ENCODE measurements at places on chromosomes 6 and 20.

GRCh38 chr6:163296835-163297519 lies 117.5 kb upstream of the QKI start:
- DNase-seq: no peak

GRCh38 chr6:108027594-108027993 lies 46.9 kb downstream of the OSTM1 start:
- no peak for DNase-seq

- no peak for DNase-seq
Measured at GRCh38 chr20:63500902-63501817, 2.3 kb upstream of the EEF1A2 start.

DNA sequence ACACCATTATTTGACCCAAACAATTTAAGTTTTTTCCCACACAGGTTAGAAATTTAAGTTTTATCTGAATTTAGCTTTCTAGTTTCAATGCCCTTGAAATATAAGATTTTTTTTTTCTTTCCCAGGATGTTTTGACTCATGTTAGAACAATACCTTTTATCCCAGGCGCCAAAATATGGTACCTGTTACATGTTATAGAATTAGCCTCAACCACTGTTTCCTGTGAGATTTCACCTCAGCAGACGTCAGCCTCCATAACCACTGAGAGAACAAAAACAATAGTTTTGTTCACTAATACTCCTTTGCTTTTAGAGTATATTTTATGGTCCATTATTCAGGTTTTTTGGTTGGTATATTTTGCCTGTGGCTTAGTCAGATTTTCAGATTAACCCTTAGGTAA lies 302.9 kb downstream of the CDKAL1 start:
- no peak for DNase-seq

- no peak for DNase-seq
Measured at GRCh38 chr20:44897133-44897532, 11.6 kb downstream of the YWHAB start.

DNA sequence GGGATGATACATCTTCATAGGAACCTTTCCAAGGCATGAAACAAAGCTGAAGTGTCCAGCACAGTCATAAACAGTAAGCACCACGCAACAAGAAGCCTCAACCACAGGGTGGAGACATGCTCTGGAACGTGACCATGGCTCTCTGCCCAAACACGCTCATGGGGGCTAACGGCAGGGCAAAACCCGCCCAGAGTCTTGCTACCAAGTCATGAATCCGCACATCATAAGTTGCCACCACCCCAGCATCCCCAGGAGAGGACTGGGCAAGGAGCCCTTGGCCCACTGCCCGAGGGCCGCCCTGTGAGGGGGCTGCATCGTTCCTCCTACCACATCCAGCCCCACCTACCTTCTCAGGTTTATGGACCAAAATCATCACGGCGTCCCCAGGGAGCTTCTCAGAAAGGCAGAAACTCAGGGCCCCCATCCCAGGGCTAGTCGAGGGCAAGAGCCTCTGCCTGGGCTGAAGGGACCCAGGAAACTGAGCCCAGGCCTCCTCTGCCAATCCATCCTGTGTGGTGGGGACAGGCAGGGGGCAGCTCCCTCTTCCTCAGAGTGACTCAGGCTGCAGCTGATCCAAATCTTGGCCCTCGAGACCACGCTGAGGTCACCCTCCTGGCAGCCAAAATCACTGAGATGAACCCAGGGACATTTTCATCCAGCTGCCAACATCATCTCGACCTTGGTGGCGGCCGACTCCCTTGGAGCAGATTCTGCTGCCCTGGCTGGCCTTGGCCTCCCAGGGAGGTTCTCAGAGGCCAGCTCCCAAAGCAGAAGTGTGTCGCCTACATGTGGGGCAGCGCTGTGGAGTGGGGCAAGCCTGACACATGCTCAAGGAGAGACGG lies 42.6 kb downstream of the BMP7 start:
- DNase-seq: no peak

DNA sequence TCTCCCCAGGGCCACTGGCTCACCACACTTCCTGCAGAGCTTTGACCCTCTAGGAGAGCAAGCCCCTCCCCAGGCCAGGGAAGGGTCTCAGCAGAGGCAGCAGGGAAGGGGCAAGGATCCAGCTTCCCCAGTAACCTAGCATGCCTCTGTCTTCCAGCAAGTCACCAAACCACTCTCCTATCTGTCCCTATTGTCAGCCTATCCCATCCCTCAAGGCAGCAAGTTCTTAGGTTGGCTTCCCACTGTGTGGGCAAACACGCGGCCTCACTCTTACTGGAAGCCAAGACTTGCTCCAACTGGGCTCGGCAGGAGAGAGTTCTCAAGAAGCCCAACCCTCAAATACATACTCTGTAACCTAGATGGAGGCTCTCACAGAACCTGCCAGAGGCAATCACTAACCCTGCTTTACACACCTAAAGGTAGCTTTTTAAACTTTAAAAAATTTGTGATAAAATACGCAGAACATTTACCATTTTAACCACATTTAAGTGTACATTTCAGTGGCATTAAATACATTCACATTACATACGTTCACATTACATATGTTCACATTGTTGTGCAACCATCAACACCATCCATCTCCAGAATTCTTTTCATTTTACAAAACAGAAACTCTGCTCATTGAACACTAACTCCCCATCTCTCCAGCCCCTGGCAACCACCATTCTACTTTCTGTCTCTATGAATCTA lies 58.5 kb downstream of the MRPL14 start:
- DNase-seq: no peak

DNA sequence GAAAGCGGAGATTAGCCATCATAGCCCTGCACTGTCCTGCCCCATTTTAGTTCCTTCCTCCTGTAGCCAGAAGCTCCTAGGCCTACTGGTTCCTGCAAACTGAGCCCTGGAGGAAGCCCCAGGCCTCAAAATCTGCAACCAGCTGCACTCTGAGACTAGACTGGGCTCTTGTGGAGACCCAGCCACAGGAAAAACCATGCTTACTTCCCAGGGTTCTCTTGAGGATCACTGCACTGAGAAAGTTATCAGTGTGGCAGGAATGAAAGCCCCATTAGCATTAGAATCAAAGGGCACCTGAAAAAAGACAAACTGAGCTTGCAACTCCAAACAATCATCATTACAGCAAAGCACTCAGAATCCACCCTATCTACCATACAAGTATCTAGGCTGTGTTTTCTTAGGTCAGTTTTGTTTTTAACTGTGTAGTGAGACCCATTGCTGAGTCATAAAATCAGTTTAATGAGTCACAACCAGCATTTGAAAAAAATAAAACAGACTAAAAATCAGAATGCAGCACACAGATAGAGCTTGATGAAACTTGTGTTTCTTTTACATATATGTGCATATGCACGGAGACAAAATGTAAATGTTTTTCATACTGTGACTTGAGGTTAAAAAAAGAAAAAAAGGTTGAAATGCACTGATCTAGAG lies 91.0 kb downstream of the UNC5CL start:
- DNase-seq: no peak

- DNase-seq: peak; percentile 47
Measured at GRCh38 chr6:435441-436307, 44.1 kb downstream of the IRF4 start.

- no peak for DNase-seq
Measured at GRCh38 chr20:41746635-41747034, 128.5 kb upstream of the CHD6 start.

GRCh38 chr6:23951691-23952090 lies 174.3 kb upstream of the NRSN1 start:
- DNase-seq: no peak

DNA sequence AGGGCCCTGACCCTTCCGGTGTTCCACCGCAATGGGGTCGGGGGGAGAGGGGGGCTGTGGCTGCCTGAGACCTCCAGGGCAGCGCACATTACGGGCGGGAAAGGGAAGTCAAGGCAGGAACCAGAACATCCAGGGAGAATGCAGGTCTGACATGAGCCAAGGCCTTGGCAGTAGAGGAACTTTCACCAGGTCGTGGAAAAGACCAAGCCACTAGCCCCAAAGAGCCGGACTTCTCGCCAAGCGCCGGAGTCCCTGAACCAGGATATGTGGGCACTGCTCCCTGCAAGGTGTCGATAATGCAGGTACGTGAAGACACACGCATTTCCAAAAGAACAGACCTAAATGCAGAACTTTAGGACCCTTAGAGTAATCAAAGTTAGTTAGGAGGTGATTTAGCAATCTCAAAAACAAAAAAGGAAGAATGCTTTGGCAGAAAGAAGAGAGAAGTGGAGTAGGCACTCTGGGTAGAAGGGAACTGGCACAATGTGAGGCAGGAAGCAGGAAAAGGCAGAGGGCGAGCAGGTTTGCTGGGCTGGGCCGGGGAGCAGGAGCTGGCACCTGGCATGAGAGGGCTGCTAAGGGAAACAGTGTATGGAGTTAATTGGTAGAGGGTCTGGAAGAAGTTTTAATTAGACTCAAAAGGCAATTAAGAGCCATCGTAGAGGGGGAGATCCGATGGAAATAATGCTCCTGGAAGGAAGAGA lies 14.3 kb downstream of the POU3F2 start:
- no peak for DNase-seq

GRCh38 chr6:318243-318890 lies 26.1 kb downstream of the DUSP22 start:
- peak; percentile 68 for DNase-seq

DNA sequence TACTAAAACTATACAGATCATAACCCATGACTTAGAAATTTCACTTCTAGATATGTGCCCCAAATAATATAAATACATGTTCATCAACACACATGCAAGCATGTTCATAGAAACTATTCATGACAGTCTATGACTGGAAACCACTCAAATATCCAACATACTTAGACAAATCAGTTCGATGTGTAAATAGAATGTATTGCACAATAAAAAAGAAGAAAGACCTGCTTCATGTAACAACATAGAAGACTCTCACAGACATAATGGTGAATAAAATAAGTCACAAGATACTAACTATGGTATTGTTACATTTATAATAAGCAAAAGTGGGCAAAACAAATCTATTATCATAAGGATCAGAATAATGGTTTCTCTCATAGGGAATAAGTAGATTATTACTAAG lies 163.5 kb upstream of the THBS2 start:
- DNase-seq: no peak

DNA sequence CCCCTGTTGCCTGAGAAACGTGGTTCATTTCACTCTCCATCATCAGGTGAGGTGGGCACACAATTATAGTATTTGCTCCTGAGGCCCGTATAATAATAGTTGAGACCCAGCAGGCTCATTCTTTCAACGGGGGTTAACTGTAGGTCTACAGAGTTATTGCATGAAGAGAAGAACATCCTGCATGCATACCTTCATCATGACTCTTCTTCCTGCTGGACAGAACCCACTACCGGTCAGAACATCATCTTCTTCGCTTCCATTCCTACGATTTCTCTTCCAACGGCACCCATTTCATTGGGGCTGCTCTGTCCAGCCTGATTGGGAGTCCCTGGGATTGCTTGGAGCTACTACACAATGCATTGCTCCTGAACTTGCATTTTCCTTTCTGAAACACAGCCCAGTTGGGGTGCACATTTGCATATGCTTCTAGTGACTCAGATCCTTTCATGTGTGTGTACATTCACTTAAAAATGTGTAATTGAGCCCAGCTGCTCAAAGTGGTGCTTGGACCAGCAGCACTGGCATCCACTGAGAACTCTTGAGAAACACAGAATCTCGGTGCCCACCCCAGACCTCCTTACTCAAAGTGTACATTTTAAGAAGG lies 57.4 kb downstream of the SLC24A3 start:
- DNase-seq: peak; percentile 12

DNA sequence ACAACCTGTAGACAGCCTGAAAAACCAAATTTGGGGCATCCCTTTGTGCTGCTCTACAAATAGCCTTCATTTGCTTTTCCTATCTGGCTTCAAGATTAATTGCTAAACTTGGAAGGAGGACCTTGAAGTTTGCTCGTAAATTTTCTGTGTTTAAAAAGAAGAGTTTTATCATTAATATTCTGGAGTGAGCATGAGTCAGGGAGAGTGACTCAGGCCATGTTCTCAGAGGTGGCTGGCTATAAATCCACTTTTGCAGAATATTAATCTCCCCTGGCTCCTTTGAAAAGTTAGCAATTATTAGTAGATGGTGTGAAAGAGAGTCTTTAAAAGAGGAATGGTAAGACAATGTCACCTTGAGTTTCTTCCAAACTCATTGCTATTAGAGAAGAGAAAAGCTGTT lies 91.0 kb downstream of the ANKEF1 start:
- DNase-seq: no peak

DNA sequence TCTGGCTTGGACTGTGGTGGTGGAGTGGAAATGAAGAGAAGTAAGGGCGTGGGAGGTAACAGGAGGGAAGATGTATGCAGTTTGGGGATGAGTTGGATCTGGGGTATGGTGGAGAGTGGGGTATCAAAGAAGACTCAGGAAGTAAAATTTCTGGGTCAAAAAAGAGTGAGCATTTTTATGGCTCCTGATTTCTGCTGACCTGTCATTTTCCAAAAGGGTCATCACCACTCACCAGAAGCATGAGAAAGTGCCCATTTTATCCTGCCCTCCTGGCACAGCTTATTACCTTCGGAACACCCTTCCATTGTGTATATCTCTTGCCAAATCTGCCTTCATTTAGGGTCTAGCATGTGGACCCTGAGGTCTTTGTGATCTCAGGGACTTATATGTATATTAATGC lies 17.3 kb downstream of the TOX2 start:
- DNase-seq: no peak

DNA sequence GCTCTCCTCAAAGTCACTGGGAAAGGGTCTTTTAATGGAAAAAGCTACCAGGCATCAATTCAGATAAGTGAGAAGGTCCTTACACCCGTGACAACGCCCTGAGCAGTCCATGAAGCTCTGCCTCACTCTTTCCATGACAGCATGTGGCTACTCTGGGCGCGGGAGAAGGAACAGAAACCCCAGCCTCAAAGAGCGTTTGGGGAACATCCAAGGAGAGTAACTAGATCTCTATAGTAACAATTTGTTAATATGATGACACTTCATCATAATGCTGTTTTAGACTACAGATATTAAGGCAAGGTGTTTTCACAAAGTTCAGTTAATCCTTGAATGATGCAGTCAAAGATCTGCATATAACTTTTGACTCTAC lies 55.2 kb downstream of the KIF6 start:
- DNase-seq: no peak

GRCh38 chr6:40499215-40499614 lies 87.9 kb downstream of the LRFN2 start:
- no peak for DNase-seq

DNA sequence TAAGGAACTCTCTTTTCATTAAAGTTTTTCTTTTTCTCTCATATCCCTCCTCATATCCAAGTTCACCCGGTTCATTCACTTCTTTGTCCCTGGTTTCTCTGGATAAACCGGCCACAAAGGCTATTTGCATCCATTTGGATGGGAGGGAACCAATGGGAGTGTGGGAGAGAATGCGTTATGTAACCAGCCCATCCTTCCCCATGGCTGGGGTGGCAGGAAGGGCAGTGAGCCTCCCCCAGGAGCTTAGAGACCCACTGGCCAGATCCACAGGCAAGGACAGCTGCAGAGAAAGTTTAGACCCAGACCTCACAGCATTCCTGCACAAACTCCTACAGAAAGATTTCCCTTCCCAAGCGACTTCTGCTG lies 10.7 kb downstream of the CASS4 start:
- no peak for DNase-seq

- DNase-seq: no peak
Measured at GRCh38 chr6:6217855-6218758, 102.4 kb downstream of the F13A1 start.

GRCh38 chr6:22372922-22373321 lies 76.1 kb upstream of the PRL start:
- DNase-seq: no peak

- DNase-seq: no peak
Measured at GRCh38 chr20:38840894-38841470, 35.5 kb downstream of the PPP1R16B start.

- DNase-seq: no peak
Measured at GRCh38 chr6:53033764-53034163, 31.4 kb upstream of the FBXO9 start.
